ENCODE measurements at places on chromosomes 7 and 10.

- no peak for DNase-seq
These were observed 16.8 kb upstream of the ZNF467 start for GRCh38 chr7:149790146-149790548.

GRCh38 chr10:72557362-72557761 is 68.5 kb downstream of the MICU1 start:
- no peak for DNase-seq

DNA sequence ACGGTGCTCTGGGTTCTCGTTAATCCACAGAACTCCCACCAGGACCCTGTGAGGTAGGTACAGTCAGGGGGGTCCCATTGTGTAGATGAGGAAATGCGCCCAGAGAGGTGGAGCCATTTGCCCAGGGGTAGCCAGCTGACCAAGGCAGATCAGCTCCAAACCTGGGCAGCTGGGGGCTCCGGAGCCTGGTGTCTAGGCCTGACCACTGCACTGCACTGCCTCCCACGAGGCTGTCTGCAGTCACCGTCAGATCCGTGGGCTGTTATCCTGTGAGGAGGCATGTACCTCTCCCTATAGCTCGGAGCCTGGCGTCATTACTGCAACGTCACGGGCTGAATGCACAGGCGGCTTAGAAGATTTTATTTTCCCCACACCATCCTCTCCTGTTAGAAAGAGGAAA is 411.8 kb upstream of the FOXK1 start:
- no peak for DNase-seq

- no peak for DNase-seq
These were observed 250.7 kb downstream of the TNS3 start for GRCh38 chr7:47331179-47331565.

- DNase-seq = no peak
These were observed 38.7 kb downstream of the CDK6 start for GRCh38 chr7:92797693-92798092.

DNA sequence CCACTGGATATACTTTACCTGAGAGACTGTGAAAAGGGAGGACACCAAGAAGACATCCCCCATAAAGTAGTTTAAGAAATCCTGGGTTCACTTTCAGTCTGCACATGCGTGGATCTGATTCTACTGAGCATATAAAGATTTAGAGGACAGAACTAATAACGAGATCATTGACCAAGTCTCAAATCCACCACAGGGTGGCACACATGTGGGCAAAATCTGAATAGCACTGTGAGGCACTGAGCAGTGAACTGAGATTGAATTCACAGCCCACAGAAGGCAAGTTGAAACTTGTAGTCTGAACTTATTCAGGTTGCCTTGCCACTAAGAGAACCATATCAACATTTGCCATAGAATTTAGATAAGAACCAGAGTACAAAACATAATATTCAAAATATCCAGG is 818.6 kb downstream of the GRID1 start:
- no peak for DNase-seq

DNA sequence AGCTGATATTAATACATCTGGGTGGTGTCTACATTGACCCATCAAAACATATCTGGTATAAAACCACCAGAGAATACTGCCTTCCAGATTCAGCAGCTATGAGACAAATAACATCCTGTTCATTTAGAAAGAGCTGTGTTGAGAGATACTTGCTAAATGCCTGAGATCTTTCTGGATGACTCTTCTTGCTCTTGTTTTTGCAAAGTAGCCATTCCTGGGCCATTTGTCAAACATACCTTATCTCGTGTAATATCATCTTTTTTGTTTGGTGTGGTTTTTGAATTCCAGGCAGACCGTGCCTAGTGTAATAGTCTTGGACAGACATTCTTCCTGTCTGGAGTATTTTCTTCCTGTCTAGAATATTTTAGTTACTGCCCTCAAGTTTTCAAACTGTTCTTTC is 74.7 kb upstream of the PRR15 start:
- no peak for DNase-seq

DNA sequence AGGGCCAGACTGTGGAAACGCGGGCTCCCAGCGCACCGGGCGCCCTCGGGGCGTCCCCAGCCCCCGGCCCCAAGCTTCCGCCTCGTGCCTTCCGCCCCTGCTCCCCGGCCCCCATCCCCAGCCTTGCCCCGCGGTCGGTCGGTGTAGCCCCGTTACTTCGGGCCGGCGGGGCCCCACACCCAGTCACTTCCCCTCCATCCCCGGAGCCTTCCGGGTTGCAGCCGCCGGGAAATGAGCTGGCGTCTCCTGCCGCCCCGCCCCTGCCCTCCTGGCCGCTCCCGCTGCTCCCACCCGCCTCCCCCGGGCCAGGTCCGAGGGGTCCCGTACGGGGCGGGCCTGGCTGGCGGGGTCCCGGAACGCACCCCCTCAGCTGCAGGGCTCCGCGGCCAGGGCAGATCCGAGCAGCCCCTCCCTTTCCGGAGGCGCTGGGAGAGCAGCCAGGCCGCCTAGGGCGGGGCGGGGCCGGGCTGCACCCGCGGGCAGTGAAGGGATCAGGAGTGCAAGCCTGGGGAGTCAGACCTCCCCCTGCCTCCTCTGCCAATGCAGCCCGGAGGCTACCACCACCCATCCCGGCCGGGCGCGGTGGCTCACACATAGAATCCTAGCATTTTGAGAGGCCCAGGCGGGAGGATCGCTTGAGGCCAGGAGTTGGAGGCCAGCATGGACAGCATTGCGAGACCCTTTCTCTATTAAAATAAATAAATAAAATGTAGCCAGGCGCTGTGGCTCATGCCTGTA is 709 bp downstream of the ARPC1B start:
- DNase-seq = peak; percentile 44

DNA sequence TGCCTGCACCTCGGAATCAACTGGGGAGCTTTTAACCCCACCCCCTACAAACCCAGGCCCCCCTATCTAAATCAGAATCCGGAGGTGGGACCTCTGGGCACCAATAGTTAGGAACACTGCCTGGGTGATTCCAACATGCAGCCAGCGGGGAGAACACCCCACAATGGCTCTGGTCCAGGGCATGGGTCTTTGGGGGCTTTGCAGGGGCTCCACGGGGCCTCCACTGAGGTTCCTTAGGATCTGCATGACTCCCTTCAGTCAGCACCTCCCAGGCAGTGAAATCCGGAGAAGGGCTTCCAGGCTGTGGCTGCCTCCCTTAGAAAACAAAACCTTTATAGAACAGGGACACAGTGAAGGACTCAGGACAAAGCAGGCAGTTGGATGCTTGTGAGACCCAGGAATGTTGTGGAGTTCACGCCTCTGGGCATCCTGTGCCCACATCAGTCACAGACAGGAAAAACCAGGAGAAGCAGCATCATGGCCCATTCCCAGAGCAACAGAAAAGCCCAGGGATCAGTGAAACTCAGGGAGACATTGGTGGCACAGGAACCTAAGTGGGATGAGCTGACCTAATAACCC is 16.5 kb upstream of the AOC1 start:
- DNase-seq = no peak

GRCh38 chr10:97820096-97820704 is 29.4 kb upstream of the GOLGA7B start:
- no peak for DNase-seq

GRCh38 chr10:68897336-68897741 is 3.8 kb upstream of the DDX50 start:
- peak; percentile 58 for DNase-seq

- DNase-seq = no peak
These were observed 14.8 kb downstream of the TLX1 start for GRCh38 chr10:101145750-101146391.

- DNase-seq = peak; percentile 3
These were observed 822 bp downstream of the SAMD9L start for GRCh38 chr7:93147363-93147762.

- no peak for DNase-seq
These were observed 62.1 kb downstream of the ZRANB1 start for GRCh38 chr10:125003901-125004467.

- DNase-seq = no peak
These were observed 109.4 kb downstream of the DGKB start for GRCh38 chr7:14793151-14793550.

DNA sequence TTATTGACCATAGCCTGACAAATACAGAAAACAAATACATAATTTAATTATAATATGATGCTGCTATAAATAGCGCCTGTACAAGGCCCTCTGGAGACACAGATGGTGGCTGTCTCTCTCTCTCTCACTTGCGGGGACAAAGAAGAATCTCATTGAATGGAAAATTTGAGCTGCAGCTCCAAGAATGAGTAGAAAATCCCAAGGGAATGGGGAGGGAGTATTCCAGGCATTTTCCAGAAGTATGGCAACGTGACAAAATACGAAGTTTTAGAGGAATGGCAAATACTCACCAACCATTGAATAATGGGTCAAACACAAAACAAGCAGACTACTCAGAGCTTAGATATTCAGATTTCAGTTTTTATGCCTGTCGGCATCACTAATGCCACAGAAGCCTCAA is 179.9 kb downstream of the NRP1 start:
- no peak for DNase-seq

- DNase-seq = no peak
These were observed 343 bp upstream of the C10orf71 start for GRCh38 chr10:49298671-49298982.

GRCh38 chr7:82677493-82677892 is 233.9 kb upstream of the CACNA2D1 start:
- DNase-seq = no peak

GRCh38 chr10:74255888-74256357 is 104.9 kb downstream of the ADK start:
- peak; percentile 4 for DNase-seq

DNA sequence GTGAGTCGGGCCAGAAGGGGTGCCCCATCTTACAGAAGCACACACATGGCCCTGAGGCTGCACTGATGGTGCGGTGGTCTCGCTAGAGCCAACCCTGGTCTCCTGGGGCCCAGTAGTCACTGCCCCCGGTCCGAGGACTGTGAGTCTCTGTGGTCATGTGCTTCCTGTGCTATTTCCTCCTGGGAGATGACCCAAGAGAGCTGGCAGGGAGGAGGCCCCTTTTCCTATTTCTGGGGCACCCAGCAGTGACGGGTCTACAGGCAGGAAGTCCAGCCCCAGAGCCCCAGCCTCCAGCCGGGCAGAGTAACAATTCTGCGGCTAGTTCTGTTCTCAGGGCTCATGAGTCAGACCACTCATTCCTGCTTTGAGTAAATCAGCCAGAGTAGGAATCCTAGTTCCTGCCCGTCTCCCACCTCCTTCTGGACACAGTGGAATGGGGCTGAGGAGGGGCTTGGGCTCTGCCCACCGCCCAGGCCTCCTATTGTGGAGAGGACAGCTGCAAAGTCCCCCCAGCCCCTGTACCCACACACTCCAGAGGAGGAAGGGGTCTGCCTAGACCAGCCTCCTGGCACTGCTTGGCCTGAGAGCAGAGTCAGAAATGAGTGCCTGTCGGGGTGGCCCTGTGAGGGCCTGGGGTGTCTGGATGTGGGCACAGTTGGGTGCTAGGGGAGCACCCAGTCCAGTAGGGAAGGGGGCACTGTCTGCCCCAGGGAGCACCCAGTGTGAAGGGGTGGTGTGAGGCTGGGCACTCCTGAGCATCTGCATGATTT is 80.5 kb upstream of the PPIF start:
- DNase-seq = peak; percentile 63

- no peak for DNase-seq
These were observed 86.7 kb upstream of the DUSP5 start for GRCh38 chr10:110411047-110411410.

DNA sequence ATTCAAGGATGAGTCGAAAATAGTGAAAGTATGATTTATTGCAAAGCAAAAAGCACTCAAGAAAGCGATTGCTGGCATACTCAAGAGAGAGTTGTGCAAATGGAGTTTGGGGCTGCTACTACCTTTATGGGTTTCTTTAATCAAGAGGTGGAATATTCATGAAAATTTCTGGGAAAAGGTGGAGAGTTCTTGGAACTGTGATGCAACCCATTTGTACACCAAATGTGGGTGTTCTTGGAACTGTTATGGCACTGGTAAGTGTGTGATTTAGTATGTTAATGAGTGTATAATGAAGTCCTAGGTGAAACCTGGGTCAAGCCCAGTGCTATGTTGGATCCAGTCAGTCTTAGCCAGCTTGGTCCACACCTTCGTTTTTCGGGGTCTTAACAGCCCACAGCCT is 3.4 kb upstream of the VOPP1 start:
- no peak for DNase-seq

DNA sequence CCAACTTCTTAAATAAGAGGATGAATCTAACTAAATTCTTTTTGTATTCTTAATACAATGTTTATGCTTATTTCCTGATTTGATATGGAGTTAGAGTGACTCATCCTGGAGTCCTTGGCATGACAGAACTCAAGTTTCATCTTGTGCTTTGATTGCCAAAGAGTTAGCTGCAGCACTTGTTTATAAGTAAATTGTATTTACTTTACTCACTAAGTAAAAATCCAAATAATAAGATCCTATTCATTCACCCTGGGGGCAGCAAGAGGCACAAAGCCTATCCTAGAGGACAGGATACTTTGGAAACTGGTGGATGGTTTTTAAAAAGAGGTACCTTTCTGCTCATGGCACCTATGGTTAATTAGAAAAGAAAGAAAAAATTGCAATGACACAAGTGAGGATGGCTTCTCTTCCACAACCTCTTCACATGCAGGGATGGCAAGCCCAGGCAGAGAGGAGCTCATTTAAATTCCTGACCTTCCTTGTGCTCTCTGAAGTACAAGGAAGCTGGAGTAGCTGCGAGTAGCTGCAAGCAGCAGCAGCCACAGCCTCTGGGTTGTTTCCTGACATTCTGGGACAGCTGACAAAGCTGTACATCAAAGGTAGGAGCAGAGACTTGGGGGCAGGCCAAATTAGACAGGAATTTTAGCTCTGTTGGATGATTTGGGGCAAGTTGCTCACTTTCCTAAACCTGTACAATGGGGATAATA is 28.5 kb upstream of the CROT start:
- DNase-seq = no peak

- DNase-seq = no peak
These were observed 152.9 kb downstream of the EBF3 start for GRCh38 chr10:129811208-129811607.

DNA sequence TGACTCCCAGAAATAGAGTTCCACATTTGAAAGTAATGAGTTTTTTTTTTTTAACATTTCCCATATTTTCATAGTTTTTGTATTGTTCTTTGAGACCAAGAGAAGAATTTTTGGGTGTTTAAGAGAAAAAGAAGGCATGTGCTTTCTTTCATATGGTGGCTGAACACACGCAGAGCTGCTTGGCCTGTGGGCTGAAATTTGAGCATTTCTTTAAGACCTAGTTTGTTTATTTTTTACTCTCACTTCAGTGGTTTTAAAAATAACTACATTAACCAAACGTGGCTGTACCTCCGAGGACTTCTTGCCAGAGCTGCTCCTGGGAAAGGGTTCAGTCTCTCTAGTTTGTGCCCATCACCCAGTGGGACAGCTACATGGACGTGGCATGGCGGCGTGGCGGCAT is 58.3 kb downstream of the INPP5A start:
- DNase-seq = no peak

Data from bone marrow (tissue), 2 donors.